CD4-positive, alpha-beta memory T cell (primary cell): ENCODE measurements at places on chromosomes 6 and 20.

DNA sequence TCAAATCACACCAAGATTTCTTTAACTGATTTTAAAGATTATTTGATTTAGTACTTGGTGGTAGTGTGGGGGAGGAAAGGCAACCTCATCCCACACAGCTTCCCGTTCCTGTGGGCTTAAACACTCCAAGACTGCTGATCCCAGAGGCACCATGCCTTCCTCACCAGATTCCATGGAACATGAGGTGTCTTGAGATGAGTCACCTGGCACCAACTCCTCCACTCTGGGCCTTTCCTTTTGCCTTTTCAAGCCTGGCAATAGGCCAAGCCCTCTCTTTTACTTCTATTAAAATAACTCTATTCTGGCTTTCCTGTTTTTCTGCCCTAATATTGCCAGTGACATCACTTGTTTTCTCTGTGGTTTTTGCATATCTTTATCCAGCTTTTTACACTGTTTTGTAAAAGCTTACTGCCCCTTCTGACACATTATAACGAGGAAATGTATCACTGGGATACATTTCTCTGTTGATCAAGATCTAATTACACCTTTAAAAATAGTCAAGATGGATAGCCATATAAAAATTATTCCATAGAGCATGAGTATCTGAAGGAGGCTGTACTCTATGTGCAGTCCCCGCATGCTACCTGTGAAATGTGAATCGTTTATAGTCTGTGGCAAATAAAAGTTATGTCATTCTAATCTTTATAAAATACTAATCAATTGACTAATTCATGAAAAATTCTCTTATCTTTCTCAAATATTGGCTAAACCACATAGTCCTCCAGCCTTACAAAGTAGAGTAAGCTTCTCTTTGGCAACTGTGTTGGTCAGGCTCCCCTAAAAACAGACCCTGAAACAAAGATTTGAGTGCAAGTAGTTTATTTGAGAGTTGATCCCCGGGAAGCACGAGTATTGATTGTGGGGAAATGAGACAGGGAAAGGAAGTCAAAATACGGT lies 257.8 kb upstream of the KCNQ5 start:
- DNase-seq, result no peak

GRCh38 chr6:117783279-117783678 lies 108.0 kb downstream of the NUS1 start:
- no peak for DNase-seq

- no peak for DNase-seq
Measured at GRCh38 chr6:124881898-124882578, 80.2 kb upstream of the RNF217 start.

- no peak for DNase-seq
Measured at GRCh38 chr20:36854348-36855240, 21.3 kb upstream of the TLDC2 start.

- DNase-seq, result no peak
Measured at GRCh38 chr20:44221368-44221954, 10.9 kb upstream of the OSER1 start.

DNA sequence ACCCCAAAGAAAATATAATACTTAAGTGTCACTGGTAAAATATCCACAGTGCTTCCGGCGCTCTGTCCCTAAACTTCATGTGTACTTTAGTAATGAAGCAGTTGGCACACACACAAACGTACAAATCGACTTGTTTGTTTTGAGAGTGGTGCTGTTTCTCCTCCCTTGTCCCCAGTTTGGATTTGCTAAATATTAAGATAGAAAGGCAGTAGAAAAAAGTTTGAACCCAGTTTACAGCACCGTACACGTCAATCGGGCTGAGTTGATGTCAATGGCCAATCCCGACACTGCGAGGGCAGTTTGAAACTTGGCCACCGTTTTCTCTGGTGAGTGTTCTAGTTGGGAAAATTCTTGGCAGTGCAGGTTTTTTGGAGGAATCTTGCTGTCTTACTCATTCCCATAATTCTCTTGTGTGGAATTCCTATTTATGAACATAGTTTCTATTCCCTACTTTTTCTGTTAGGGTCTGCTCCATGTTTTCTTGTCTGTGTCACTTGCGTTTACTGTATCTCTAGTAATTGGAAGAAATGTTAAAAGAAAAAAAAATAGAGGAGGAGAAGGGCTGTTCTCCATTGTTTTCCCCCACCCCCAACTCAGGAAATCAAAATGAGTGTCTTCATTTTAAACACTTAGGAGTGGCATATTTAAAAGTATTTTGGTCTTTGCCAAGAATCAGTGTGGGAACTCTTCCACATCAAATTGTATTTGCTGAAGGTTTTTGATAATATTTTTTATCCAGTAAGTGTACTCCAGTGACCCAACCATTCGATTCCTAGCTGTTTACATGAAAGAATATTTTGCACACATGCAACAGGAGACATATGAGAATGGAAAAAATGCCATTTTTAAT lies 72.3 kb downstream of the OR2B2 start:
- no peak for DNase-seq

- DNase-seq, result no peak
Measured at GRCh38 chr20:17925141-17925939, 43.3 kb downstream of the SNX5 start.

DNA sequence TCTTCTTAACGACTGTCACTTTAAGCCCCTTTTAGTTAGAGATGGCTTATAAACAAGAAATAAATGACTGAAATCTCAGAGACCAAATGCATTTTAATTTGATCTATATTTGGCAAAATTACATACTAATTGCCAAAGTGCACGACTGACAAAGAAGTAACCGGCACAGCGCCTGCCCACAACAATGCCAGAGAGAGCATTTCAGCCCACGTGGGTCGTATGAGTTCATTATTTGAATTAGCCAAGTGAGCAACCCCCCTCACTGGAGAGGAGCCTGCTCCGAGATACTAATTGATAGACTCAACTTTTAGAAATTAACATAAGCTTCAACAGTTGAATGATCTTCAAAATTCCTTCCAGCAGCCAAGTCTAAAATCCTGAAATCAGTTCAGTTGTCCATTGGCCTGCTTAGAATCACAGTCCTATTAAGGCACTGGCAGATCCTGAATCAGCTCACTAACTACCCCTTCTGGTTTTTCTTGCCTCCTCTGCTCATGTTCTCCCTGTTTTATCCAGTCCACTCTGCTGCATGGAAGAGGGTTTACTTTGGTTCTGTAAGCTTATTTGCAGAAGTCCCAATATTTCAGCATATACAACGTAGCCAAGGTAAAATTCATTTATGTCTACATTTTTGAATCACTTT lies 519.1 kb upstream of the AGPAT4 start:
- DNase-seq, result no peak

DNA sequence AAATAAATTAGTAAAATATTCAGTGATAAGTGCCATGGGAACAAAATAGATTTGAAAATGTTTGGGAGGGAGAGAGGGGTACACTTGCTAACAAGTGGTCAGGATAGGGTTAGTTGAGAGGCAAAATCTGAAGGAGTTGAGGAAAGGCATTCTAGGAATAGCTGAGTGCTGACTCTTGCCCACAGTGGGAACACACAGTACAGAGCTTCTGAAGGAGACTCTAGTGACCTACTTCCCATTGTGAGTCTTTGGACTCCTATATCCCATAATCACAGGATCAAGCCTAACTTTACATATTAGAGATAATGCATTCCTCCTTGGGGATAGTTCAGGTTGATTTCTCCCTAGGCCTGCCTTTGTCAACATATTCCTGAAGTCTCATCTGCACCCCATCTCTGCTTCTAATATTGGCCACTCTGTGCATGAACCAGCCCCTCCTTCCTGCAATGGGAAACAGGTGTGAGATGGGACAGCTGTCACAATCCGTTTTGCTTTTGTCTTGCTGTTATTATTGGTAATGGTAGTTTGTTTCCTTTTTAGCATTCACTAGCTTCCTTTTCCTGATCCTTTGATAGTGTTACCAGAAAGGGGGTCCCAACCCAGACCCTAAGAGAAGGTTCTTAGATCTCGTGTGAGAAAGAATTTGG lies 2.6 kb upstream of the TRIM38 start:
- no peak for DNase-seq

DNA sequence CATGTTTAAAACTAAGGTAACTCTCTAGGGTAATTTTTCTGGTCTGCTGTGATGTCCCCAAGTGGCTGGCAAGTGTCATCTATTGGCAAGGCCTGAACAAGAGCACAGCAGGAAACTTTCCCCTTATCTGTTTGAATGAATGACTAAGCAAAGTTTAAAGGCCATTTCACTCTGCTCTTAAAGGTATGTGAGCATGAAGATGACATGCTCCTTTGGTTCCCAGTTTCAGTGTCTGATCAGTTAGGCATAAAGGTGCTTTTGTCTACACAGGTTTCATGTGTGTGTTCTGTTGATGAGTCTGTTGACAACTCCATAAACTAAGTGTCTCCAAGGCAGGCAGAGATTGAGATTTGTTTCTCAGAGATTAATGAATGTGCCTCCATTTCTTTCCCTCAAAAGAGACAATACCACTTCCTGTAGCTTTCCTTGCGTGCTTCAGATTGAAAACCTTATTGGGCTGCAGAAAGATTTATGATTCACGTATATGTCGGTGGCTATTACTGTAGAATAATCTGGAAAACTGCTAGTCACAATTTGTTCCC lies 83.9 kb downstream of the MAP3K7 start:
- no peak for DNase-seq

- no peak for DNase-seq
Measured at GRCh38 chr6:154458565-154459470, 51.7 kb downstream of the CNKSR3 start.

DNA sequence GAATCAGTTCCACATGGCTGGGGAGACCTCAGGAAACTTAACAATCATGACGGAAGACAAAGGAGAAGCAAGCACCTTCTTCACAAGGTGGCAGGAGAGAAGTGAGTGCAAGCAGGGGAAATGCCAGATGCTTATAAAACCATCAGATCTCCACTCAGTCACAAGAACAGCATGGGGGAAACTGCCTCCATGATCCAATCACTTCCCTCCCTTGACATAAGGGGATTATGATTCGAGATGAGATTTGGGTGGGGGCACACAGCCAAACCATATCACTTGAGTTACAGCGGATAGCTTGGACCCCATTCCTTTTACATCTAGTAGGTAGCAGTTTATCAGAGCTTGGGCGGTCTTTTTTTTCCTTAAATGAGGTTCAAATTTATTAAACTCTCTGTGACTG lies 19.1 kb downstream of the AFDN start:
- DNase-seq, result no peak

DNA sequence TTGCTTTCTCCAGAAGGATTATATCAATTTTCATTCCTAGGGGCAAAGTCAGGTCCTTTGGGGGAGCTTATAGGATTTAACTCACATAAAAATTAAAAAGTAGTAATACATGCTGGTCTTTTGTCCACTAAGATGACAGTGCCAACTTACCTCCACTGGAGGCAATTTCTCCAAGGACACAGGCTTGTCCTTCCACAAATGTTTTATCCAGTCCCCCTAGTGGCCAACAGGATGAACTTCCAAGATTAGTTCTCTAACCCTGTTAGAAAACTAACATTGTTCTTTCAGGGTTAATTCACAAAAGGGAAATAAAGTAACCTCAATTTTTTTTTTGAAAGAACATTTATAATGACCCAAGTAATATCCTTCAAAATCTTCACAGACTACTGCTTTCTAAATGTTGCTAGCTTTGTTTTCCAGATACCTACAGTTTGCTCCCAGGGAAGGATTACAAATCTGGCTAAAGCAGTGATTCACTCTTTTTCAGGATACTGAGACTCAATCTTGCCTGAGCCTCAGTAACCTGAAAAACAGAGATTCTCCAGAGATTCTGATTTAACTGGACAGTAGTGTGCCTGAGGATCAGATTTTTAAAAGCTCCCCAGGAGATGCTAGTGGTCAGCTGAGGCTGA lies 31.7 kb upstream of the UBR2 start:
- DNase-seq, result no peak

DNA sequence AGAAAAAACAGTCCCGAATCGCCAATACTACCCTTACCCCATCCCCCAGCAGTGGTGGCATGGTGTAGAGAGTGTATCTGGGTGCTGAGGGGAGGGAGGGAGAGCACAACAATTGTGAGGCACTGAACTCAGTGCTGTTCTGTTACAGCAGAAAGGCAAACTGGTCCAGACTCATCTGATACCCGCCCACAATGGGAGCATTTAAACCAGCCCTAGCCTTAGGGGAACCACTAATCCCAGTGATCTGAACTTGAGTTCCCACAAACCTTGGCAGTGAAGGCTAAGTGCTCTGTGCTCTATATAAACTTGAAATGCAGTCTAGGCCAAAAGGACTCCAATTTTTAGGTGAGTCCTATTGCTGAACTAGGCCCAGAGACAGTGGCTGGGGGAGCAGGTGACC lies 666.4 kb upstream of the PTCHD4 start:
- no peak for DNase-seq

GRCh38 chr6:147595961-147596360 lies 87.5 kb downstream of the SAMD5 start:
- no peak for DNase-seq

DNA sequence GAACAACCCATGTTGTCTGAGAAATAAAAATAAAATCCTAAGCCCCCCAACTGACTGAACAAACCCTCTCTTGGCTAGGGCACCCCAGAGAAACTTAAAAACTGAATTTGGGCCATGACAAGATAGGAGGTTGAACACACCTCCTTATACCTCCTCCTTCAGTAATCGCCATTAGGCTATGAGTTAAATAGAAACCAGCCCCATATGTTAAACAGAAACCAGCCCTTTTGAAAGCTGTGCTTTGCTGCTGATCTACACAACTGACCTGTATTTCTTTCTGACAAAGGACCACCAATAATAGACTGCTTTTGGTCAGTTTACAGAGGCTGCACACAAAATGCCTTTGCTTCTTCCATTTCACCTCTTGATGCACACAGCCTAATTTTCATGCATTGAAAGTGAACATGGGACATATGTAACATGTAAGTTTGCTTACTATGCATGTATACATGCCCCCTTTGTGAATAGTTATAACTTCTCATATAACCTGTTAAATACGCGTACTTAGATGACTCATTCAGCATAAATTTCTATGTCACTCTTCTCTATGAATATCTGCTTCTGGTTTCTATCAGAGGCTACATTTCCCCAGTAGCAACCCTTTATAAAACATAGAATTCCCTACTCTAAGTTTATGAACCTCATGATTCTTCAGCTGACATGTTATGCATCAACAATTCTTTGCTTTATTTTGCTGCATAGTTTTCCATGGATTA lies 462.9 kb downstream of the COL12A1 start:
- no peak for DNase-seq
